ENCODE measurements at places on chromosomes 11 and 22. TPM values are rescaled to one million over a fixed set of nuclear protein-coding genes. Genes with fewer than 3 reads are reported as not detected.

Gene SCGB1A1
- total RNA-seq: not detected

Gene POLR2F
- total RNA-seq: 34.5 TPM

Gene SLC25A18
- total RNA-seq: not detected

Gene MMP13
- not detected for total RNA-seq

Gene ADAMTS15
- not detected for total RNA-seq

Gene MMP12
- total RNA-seq: not detected

Gene NXPE4
- total RNA-seq: not detected
